T1000 (cell line): ENCODE measurements at places on chromosomes 3 and 15.
A peak's percentile ranks its signal among the peaks of the same experiment; 100 is the strongest.

- no peak for DNase-seq
These were observed at the start of gene CD86 for GRCh38 chr3:122055215-122055614. TSS of gene CD86 (plus strand) at chr3:122055362. CDS start at chr3:122055490, 128 bp downstream.

GRCh38 chr15:66789029-66790025, 87.3 kb downstream of the SMAD6 start:
- no peak for DNase-seq

DNA sequence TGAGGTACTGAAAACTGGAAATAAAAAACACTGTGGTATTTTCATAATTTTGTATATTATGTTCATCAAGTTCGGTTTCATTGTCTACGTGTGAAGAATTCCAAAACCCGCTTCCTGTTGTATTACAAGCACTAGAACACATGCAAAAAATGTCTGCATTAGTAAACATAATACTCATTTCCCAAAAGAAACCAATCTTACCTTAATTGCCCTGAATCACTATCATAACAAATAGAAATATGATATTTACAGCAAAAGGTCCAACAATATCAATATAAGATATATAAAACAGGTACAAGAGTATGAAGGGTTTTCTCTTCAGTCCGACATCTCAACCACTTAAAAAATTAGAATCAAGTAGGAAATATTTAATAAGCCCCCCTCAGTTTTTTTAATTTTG, 26.3 kb upstream of the GP5 start:
- DNase-seq, result no peak

DNA sequence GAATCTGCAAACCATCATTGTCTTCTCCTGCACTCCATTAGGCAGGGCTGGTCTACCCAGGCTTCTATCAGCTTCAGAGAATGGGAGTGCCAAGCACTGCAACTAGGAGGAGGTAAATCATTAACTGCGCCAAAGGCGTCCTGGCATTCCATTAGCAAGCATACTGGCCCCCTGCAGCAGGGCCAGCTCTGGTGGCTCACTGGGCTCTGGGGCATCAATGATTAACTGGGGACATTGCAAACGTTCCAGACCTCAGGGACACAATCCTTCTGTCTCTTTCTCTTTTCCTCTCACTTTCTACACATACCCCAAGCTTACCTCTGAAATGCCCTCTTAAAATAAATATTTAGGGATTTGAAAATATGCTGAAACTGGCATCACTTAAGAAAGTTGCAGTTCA, 129.0 kb downstream of the MYLK start:
- DNase-seq, result no peak

- DNase-seq, result no peak
These were observed 89.4 kb downstream of the PDE8A start for GRCh38 chr15:85071061-85071460.

DNA sequence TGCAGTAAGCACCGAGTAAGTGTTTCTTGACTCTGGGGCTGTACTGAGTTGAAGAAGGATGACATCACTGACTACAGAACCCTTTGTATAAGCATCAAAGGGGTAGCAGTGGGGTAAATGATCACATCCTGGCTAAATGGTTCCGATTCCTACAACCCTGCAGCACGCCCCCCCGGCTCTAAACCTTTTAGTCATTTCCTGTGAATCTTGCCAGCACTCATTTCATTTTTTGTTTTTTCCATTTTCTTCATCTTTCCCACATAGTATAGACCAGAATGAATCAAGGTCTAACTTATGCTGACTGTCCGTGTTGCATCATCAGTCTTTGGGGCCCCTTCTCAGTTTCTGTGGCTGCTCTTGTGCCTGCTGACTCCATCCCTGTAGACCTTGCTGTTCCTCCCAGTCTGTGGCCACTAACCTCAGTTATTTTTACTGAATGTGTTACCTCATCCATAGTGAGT, 383.1 kb upstream of the TPRG1 start:
- DNase-seq, result peak; percentile 41

DNA sequence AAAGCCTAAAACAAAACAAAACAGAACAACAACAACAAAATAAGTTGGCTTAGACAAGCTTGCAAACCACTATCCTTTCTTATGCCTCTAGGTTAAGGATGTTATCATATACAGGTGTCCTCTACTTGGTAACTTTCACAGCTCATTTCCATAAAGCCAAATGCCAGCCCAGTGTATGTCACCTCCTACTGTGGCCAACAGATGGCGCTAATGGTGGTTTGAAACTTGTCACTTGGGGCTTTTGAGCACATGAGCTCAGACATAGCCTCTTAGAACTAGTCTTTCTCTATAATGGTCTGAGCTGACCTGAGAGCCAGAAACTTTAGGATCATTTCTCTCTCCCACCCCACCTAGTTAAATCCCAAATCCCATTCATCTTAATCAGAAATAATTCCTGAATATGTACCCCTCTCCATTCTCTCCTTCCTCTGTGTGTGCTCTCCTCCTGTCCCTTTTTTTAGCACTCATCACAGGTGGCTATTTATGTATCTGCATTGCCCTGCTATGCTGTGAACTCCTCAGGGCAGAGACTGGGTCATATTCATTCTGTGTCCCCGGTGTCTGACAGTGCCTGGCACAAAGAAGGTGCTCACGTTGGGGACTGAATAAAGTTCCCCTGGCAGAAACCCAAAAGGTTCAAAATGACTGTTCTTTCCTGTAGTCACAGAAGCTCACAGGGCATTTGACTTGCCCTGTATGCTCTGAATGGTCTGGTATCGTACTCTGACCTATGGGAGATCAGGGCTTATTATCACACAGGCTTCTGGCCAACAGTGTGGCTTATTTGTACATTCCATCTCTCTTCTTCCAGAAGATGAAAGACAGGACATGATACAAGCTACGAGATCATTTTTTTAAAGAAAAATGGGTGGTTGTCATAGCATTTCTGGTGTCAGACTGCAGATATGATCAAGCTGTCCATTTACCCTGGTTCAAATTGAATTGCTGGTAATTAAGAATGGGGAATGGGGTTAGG, 319.3 kb upstream of the AZI2 start:
- no peak for DNase-seq
